ENCODE measurements at places on chromosomes 6 and 20.

DNA sequence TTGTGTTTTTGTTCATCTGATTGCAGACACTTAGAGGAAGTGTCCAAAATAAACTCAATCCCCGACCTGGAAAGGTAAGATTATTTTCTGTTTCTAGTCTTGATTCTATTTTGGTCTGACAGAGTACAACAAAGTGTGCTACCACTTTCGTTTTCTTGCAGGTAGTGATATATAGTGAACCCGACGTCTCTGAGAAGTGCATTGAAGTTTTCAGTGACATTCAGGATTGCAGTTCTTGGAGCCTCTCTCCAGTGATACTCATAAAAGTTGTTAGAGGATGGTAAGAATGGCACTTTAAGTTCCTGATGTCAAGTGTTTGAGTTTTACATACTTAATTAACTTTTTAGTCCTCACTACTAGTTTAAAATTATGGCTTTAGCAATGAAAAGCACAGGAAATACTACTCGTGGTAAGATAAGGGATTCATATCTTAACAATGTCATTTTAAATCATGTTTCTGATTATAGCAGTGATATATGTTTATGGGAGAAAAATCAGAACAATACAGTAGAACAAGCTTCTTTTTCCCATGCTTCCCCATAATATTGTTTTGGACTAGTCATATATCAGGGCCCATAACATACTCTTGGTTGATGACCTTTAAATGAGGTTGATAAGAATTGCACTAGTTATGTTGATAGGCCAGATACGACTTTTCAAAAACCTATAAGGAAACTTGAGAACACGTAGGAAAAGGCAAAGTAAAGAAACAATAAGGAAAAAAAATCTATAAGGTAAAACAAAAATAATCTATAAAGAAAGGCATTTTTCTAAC lies 104.0 kb downstream of the RTN4IP1 start:
- no peak for DNase-seq

GRCh38 chr6:138975815-138976214 lies 12.2 kb downstream of the REPS1 start:
- no peak for DNase-seq

DNA sequence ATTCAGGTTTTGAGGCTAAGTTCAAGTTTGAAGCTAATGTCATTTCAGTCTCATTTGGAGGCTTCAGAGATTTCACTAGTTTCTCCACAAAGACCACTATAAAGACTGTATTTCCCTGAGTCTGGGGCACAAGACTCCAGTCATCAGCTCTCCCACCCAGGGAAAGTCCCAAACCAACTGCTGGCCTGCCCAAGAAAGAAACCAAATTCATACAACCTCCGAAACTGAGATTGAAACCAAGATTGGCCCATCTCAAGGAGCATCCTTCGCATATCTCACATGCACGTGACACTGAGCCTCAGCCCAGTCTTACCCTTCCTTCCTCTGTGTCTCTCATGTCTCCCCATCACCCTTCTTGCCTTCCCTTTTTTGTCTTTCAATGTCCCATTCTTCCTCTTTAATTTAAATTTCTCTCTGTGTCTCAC lies 3.5 kb upstream of the LTA start:
- peak; percentile 75 for DNase-seq

DNA sequence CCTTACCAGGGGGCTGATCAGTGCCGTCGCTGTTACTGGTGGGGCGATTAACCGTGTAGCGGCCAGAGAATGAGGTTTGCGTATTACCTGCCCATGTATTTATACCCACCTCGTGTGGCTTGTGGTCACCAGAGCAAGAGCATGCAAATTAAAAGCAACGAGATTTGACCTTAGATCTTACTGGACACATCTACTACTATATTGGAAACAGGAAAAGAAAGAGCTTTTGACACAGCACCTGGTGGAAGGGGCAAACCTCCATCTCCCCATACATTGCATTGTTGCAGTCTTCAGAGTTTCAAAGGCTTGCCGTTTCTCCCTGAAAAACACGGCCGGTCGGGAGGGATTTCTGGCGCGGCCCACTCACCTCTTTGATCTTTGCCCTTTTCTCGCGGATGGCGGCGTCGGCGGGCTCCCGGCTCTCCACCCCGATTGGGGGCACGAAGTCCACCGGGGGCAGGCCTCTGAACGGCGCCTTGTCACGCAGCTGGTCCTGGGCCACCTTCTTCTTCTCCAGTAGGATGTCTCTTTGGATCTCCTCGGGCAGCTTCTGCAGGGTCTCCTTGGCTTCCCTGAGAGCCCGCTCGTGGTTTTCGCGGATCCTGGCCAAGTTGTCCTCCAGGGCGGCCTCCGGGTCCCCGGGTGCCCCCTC lies 1.3 kb downstream of the MAN1A1 start:
- peak; percentile 37 for DNase-seq

DNA sequence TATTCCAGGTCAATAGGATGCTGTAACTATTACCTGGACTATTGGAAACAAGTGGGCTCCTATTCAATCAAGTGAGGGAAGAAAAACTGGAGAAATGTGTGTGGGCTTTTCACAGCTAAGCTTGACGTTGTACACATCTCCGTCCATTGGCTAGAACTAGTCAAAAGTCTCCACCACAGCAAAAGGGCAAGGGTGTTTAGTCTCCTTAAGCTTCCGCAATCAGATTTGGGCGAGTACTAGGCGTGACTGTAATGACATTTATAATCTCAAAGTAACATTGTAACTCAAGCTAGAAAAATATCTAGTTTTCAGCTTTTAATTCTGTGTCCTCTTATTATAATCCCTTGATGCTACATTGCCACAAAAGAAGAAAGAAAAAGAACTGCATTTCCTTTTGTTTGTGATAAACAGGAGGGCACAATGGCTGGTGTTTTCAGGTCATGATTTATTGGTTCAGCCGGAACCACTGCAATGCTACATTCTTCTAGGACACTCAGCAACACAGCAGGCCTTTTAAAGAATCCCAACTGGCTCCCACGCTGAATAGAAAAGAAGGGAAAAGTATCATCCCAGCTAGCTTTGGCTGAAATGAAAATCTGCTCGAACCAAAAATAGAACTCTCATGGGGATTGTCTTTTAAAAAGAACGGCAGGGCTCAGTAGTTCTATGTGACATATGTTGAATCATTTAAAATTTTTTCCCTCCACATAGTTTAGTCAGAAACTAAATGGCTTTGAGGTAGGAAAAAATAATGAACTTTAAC lies 387.7 kb downstream of the BTBD3 start:
- DNase-seq = no peak

Data from stimulated activated CD8-positive, alpha-beta memory T cell treated with anti-CD3 and anti-CD28 coated beads, Interleukin-7, amount 100 ng/mL, for 4 hours (primary cell).